ENCODE measurements at places on chromosomes 11 and 22. TPM values are rescaled to one million over a fixed set of nuclear protein-coding genes. Genes with fewer than 3 reads are reported as not detected.

Gene MRPL16
- 139 TPM for total RNA-seq

Gene SCARF2
- 22.3 TPM for total RNA-seq

Gene LMO2
- not detected for total RNA-seq

Gene LUZP2
- total RNA-seq: 1.5 TPM

Gene NXPE1
- total RNA-seq: not detected
